ENCODE measurements at places on chromosomes 5 and 9. TPM values are rescaled to one million over a fixed set of nuclear protein-coding genes. Genes with fewer than 3 reads are reported as not detected.

Gene TMEM174
- not detected for total RNA-seq

Gene DPYSL3
- total RNA-seq: 119 TPM

Gene SLC45A2
- 0.59 TPM for total RNA-seq

Gene MYOZ3
- under 0.01 TPM for total RNA-seq

Gene LECT2
- total RNA-seq: not detected

Gene FABP6
- total RNA-seq: not detected

Gene AIF1L
- total RNA-seq: under 0.01 TPM

Gene RCL1
- 15.6 TPM for total RNA-seq

Gene GCNT4
- 2.7 TPM for total RNA-seq

Gene RANBP6
- 19.7 TPM for total RNA-seq

Gene ADAMTS13
- 1.4 TPM for total RNA-seq

Gene FOXD4L5
- total RNA-seq: under 0.01 TPM

Gene ADRB2
- 0.29 TPM for total RNA-seq

Gene FGF18
- total RNA-seq: under 0.01 TPM

Gene NAIF1
- total RNA-seq: 10.1 TPM

Gene RAB3C
- total RNA-seq: not detected

Gene SLC2A8
- 5.4 TPM for total RNA-seq

Gene CDKN2A
- total RNA-seq: 32.1 TPM

Gene CXXC5
- 186 TPM for total RNA-seq

Gene OBP2B
- total RNA-seq: not detected

Gene SEPTIN8
- total RNA-seq: 32.1 TPM

Gene PARP8
- 22.1 TPM for total RNA-seq

Gene RNF208
- 0.29 TPM for total RNA-seq

Gene UGT3A2
- total RNA-seq: under 0.01 TPM

Gene SLC6A18
- total RNA-seq: not detected

Gene ITGA2
- 2.7 TPM for total RNA-seq

Gene LCNL1
- total RNA-seq: 4.4 TPM

Gene FBXW5
- 143 TPM for total RNA-seq

Gene ZBED3
- 4.7 TPM for total RNA-seq

Gene SHOC1
- under 0.01 TPM for total RNA-seq

Gene CNTLN
- 17.7 TPM for total RNA-seq

Gene DDX46
- total RNA-seq: 20.6 TPM

Gene TERT
- not detected for total RNA-seq

Gene HAVCR1
- 0.36 TPM for total RNA-seq

Gene ZNF483
- 5.9 TPM for total RNA-seq

All from osteoblast (primary cell).